GM23338 (cell line): ENCODE measurements at places on chromosomes 12 and 14. TPM values are rescaled to one million over a fixed set of nuclear protein-coding genes. Genes with fewer than 3 reads are reported as not detected.

CLEC4A gene
- 3.8 TPM in 1 of 2 replicates, not detected in the other for total RNA-seq

GPR135 gene
- total RNA-seq = 0.93 and 2.2 TPM in 2 replicates

KERA gene
- not detected in 2 replicates for total RNA-seq

RDH12 gene
- 0.28 and 0.54 TPM in 2 replicates for total RNA-seq

PTPRB gene
- 1.3 and 1.7 TPM in 2 replicates for total RNA-seq

SLC4A8 gene
- total RNA-seq = 9.2 and 20.3 TPM in 2 replicates

TBX5 gene
- total RNA-seq = 0.21 TPM in 1 of 2 replicates, not detected in the other

ACTR6 gene
- total RNA-seq = 30.1 and 44.7 TPM in 2 replicates

ADCY4 gene
- total RNA-seq = 0.10 and 1.5 TPM in 2 replicates

CCND2 gene
- 208 and 224 TPM in 2 replicates for total RNA-seq

CFAP251 gene
- total RNA-seq = 1.6 and 2.5 TPM in 2 replicates

HOXC10 gene
- total RNA-seq = not detected in 2 replicates
